ENCODE measurements at places on chromosomes 2 and 18.

DNA sequence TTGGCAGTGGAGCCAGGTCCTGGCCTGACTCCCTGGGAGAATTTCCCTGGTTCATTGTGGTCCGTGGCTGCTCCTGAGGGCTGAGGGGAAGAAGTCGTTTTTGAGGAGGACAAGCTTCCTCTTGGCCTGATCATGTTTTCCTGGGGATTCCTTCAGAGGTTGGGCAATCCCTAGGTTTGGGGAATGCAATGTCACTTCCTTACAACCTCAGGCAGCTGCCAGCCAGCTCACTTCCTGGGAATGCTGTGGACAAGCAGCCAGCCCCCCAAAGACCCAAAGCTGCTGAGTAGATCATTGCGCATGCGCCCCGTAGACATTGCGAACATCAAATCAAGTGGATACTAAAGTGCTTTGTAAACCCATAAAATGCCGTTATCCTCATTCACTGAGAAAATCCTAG is 7.7 kb upstream of the DNMT3A start:
- no peak for DNase-seq

DNA sequence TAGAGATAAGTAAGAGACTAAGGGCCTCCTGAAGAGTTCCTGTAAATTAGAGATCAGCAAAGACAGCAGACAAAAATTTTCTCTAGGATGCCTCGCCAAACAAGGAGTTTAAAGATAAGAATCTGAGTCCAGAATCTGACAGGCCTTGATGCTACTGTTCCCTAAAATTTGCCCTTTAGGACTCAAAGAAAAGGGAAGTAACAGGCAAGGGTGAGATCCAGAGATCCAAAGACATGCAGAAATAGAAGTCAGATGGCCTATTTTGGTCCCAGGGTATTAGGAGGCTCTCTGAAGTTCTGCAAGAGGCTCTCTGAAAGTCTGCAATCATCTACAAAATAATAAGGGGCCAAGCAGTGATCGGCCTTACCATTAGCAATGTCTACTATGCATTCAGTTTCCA is 33.0 kb downstream of the GALNT5 start:
- DNase-seq, result no peak

DNA sequence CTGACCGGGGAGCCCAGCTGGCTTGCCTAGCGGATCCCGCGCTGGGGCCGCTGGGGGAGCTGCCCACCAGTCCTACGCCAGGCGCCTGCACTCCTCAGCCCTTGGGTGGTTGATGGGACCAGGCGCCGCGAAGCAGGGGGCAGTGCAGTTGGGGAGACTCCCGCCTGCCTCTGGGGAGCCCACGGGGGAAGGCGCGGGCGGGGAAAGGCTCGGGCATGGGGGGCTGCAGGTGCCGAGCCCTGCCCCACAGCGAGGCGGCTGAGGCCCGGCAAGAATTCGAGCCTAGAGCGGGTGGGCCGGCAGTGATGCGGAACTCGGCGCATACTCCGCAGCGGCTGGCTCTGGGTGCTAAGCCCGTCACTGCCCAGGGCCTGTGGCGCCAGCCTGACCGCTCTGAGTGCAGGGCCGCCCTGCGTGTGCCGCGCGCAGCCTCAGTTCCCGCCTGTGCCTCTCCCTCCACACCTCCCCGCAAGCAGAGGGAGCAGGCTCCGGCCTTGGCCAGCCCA is 249.1 kb upstream of the TEKT4 start:
- no peak for DNase-seq

DNA sequence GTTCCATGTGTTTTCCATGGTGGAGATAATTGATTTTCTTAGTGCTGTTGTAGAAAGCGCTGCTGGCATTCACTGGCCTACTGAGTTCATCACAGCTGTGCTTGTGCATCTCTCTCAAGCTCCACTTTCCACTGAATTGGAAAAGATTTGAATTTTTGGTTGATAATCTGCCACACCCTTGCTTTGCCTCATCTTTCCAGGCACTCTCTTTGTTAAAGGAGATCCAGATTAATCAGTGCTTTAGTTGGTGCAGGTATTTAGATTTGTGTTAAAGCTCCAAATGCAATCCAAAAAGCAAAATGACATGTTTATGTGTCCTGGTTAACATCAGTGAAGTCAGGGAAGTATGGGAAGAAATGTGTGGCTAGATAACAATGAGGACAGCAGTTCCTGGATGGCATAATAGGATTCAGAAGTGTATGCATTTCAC is 2.7 kb upstream of the COL3A1 start:
- no peak for DNase-seq

DNA sequence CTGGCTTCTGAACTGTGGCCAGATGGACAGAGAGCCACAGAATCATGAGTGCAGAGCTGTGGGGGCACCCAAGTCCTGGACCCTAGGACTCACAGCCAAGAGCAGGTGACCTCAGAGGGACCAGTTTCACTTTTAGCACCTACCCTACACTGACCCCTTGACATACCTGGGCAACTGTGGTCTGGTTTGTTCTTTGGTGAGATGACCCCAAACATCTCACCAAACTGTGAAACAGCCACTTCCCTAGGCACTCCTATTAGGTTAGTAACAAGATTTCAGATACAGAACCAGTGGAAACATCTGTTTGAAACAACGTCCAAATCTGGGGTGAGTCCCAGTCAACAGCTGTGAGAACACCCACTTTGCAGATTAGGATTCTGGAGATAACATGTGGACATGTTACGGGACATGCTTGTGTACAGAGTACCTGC is 1.9 kb upstream of the ZFP36L2 start:
- no peak for DNase-seq

GRCh38 chr18:58136879-58137278 is 92.9 kb downstream of the NEDD4L start:
- no peak for DNase-seq

DNA sequence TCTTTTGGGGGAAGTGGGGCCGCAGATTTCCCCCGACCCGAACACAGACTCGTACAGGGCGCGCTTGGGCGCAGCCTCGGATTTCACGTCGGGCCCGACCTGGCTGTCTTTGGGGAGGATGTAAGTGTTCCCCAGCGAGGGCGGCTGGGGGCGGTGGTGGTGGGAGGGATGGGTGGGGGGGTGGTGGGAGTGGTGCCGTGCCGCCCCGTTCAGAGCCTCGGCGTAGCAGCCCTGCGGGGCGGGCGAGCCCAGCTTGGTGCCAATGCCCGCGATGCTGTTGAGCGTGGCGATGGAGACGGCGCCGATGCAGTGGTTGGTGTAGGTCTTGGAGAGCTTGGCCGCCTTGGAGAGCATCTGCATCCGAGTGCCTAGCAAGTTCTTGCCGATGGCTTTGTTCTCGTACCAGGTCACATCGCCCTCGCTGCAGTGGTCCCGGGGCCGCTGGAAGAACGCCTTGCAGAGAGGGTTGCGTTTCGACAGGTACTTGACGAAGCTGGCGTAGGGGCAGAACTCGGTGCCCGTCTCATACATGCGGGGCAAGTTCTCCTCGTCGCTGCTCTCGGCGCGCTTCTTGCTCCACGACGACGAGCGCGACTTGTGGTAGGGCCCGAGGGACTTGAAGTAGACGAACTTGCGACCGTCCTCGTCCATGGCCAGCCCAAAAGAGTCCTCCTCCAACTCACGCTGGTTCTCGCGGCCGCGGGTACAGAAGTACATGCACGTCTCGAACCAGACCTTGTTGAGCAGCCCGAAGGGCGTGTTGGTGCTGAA is 1.3 kb downstream of the KCTD1 start:
- DNase-seq, result no peak

DNA sequence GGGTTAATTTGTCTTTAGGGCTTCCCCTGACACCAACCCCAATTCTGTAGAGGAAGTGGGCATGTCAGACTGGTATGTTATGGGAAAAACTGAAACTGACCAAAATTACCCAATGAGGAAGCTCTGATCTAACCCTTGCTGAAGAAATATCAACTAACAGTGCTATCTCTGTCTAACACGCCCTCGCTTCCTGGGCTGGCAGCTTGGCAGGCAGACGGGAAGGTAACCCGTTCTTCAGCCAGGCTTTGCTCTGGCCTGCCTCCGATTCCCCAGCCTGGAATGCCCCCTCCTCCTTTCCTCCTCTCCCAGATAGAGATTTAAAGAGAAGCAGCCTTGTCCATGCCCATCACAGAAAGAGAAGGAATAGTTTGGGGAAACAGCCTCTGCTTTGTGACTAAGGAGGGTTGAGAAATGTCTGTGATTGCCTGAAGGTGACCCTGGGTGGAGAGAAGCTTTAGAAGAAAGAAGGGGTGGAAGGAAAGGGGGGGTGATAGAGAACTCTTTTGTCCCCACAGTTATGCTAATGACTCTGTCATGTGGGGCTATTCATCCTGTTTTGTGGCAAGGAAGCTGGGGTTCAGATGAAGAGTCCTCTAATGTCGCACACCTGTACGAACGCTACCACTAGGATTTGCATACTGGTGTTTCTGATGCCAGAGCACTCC is 15.4 kb downstream of the HK2 start:
- DNase-seq, result peak; percentile 42

GRCh38 chr2:224369028-224369632 is 32.8 kb downstream of the FAM124B start:
- peak; percentile 44 for DNase-seq

DNA sequence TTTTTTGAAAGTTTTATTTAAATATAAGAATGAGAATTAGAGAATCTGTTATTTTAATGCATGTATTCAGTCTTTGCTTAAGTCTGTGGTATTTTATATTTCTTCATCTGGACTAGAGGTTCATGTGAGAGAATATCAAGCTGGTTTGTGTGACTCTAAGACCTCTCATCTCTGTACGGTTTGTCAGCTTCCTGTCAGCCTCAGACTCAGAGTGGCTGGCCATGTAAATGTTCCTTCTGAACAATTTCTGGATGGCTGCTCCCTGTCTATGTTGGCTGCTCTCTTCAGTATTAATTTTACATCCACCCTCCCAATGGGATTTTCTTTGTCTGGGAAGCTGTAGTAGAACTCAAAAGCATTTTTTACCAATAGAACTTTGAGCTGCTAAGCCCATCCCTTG is 225.3 kb upstream of the THUMPD2 start:
- DNase-seq, result no peak

- no peak for DNase-seq
Observed at GRCh38 chr18:35163014-35163539, 77.8 kb upstream of the ZNF397 start.

DNA sequence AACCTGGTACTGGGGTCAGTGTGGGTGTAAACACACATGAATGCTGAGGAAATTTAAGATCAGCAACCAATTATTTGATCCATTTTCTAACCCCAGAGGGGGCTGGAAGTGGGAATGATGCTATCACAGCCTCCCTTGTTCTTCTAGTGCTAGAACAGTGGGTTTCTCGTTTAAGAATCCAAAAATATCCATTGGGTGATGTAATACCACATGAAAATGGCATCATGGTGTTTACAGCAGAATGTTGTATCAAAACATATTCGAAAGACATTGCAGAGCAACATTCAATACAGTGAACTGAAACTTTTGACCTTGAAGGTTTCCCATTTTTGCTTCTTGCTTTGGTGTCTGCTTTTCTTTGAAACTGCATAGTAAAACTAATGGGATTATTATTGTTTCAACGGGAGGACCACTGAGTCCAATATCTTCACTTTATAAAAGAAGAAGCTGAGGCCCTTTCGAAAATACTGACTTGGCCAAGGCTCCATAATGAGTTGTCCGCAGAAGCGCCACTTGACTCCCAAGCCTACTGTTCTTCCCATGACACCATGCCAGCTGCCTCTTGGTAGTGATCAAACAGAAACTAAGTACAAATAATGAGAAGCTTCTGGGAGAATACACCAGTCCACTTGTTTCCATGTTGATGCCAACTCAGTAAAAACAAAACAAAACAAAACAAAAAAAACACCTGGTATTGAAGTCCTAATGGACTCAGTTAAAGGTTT is 106.1 kb downstream of the COLEC12 start:
- DNase-seq, result no peak

GRCh38 chr18:668260-668659 is 10.8 kb downstream of the TYMS start:
- no peak for DNase-seq

DNA sequence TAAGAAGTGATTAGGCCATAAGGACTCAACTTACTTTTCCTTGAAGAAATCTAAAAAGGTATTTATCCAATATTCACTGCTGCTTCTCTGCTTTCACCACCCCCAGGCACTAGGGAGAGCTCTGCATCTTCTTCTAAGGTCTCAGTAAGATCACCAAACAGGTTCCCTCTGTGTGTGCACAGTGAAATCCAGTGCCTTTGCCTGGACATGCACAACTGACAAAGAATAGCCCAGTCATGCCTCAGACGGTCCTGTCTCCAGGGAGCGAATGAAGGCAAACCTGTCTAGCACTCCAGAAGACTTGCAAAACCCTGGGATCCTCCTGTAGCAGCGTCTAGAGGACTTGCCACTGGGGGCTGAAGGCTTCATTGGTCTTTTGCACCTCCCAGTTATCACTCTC is 344.5 kb upstream of the LRATD1 start:
- no peak for DNase-seq

DNA sequence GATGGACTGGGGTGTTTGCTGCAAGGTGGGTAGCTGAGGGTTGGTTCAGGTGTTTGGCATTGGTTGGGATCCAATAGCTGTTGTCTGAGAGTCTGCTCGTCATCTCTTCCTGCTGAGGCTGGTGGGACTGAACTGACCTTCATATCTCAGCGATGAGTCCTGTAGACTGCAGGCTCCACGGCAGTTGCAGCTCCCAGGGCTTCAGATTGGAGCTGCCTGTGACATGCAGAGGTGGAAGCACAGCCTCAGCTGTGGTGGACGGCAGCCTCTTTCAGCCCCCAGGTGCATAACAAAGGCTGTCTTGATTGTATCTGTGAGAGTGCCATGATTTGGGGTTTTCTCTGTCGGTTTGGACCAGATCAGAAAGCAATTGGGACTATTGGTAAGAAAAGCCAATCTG is 3.9 kb upstream of the IL1R2 start:
- no peak for DNase-seq

DNA sequence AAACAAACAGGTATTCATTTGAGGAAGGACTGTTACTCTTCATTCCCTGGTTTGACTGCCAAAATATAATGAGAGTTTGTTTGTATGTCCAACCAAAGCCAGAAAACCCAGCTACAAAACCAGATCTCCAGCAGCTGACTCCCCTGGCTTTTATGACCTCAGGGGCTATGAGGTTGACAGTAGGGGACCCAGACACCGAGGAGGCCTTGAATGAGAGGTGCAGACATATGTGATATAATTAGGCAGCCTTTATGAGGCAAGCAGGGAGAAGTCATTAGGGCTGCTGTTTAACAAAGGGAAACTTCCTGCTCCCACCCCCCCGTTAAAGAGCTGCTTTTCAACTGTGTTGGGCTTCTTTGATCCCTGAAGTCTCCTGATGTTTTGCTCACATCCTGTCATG is 236.7 kb downstream of the SLC4A3 start:
- DNase-seq, result no peak

- DNase-seq, result peak; percentile 38
Observed at GRCh38 chr2:88690591-88691338, 708 bp upstream of the RPIA start.

DNA sequence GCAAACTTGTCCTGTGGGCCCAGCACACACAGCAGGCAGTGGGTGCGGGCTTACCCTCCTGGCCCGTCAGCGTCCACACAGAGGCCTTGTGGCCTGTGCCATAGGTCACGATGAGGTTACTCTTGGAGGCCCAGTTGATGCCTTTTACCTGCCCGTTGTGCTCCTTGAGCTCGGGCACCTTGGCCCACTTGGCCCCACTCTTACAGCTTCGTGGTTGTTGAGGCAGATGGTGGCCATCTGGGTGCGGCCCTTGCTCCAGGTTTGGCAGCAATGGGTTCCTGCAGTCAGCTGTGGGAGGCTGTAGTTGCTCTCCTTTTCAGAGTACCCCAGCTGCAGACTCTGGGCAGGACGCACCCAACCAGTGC is 45.5 kb upstream of the PTH2R start:
- DNase-seq, result no peak
